ENCODE measurements at places on chromosomes 7 and 10.

GRCh38 chr7:139683137-139683921 is 94.5 kb downstream of the HIPK2 start:
- no peak for DNase-seq

- no peak for DNase-seq
These were observed 179.0 kb downstream of the DGKI start for GRCh38 chr7:137667633-137668387.

GRCh38 chr10:44437840-44438511 is 53.1 kb upstream of the CXCL12 start:
- no peak for DNase-seq

GRCh38 chr7:45401155-45401554 is 173.0 kb upstream of the ADCY1 start:
- no peak for DNase-seq

DNA sequence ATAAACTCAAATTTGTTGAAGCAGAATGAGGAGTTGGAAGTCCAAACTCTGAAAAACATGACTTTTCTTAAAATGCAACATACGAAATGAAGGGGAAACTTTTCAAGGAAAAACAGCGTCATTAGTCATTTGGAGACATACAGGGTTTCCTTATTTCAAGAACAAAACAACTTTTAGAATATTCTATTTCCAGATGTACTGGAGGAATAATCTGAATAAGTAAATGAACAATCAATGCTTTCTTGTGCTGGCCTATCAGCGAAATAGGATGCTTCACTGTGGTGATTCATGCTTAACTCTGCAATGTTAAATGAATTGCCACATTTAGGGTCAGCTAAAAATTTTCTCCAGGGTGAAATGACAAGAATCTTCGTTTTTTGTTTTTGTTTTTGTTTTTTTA is 114.3 kb downstream of the SEMA3C start:
- no peak for DNase-seq

GRCh38 chr10:51985336-51985735 is 285.9 kb upstream of the CSTF2T start:
- no peak for DNase-seq

GRCh38 chr7:41037691-41038090 is 665.2 kb downstream of the INHBA start:
- DNase-seq = no peak

GRCh38 chr10:77007834-77008233 is 629.8 kb downstream of the KCNMA1 start:
- no peak for DNase-seq

- DNase-seq = no peak
These were observed 39.7 kb upstream of the TNKS2 start for GRCh38 chr10:91758303-91759146.

DNA sequence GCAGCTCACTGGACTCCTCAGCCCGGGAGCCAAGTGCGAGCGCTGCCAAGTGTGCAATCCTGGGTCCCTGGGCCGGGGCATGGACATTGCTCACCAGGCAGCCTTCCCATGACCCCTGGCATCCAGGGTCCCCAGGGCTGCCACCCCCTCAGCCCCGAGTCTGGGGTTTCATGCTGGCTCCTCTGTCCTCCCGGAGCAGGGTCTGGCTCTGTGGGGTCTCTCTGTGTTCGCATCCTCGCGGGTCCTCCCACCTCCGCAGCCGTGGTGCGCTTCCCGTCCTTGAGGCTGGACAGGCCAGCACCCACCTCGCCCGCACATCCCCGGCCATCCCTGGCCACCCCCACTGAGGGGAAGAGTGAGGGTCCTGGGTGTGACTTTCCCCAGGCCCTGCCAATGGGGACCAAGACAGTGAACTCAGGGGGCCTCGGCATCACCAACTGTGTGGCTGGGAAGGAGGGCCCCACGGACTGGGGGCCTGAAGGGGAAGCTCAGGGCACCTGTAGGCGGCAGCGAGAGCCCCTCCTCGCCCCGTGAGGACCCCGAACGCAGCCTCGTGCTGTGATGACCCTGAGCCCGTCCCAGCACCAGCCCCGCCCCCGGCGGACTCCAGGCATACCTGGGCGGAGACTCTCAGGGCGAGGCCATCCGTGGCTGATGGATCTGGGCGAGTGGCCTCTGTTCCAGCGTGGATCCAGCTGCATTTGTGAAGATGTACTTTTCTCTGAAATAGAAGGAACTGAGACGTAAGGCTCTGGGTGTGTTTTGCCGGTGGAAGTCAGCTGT is 50.3 kb upstream of the CFAP46 start:
- no peak for DNase-seq

DNA sequence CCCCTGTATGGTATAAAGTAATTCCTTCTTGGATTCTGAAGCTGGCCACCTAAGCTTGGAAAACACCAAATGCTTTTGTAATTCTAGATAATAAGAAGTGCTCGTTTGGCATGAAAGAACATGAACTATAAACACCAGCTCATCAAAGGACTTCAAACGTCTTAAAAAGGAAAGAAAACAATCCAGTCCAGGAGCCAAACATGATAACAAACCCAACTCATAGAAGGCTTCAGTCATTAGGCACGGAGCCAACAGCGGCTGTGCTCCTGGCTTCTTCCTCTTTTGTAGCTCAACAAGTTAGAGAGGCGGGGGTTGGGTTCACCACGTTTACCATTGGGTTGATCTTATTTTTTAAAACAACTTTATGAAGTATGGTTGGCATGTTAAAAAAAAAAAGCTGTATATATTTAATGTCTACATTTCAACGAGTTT is 56.4 kb upstream of the ECHDC3 start:
- no peak for DNase-seq

- no peak for DNase-seq
These were observed 49.9 kb downstream of the ZRANB1 start for GRCh38 chr10:124991835-124992234.

DNA sequence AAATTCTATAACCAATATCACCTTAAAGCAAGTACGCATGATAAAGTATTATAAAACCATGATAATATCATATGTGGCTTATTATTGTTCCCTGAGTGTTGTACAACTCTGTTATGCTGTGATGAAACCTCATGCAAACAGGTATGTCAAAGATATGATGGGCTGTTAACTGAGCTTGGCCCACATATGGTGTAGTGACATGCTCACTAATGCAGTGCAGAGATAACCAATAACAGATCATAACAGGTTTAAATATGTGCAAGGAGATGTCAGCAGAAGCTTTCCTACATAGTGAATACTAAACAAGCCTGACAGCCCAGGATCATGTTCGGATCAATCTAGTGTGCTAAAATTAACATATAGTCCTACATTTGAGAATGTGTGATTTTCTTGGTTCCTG is 9.6 kb downstream of the CFTR start:
- no peak for DNase-seq

GRCh38 chr7:103996639-103997038 is 7.2 kb upstream of the RELN start:
- DNase-seq = no peak

- peak; percentile 82 for DNase-seq
These were observed 74.4 kb upstream of the RSU1 start for GRCh38 chr10:16891375-16892313.

- DNase-seq = no peak
These were observed 16.3 kb downstream of the ZMIZ1 start for GRCh38 chr10:79084972-79085597.

- no peak for DNase-seq
These were observed 113.9 kb upstream of the FAM171A1 start for GRCh38 chr10:15485027-15485426.

- no peak for DNase-seq
These were observed 245.2 kb downstream of the BUB3 start for GRCh38 chr10:123399276-123399839.

GRCh38 chr10:93589648-93590562 is 11.1 kb downstream of the RBP4 start:
- no peak for DNase-seq

- DNase-seq = no peak
These were observed 445.6 kb downstream of the GFRA1 start for GRCh38 chr10:115827231-115828009.

Data from H9 (cell line).